ENCODE measurements at places on chromosomes 6 and 20.

- DNase-seq = no peak
Measured at GRCh38 chr20:64152906-64153305, 11.3 kb upstream of the MYT1 start.

GRCh38 chr6:64644024-64644423 lies 1008.4 kb downstream of the PHF3 start:
- DNase-seq = no peak

- no peak for DNase-seq
Measured at GRCh38 chr6:13635948-13636658, 21.0 kb downstream of the NOL7 start.

- DNase-seq = no peak
Measured at GRCh38 chr20:10635476-10636208, 38.2 kb downstream of the JAG1 start.

GRCh38 chr6:24537771-24538385 lies 43.1 kb downstream of the ALDH5A1 start:
- no peak for DNase-seq

DNA sequence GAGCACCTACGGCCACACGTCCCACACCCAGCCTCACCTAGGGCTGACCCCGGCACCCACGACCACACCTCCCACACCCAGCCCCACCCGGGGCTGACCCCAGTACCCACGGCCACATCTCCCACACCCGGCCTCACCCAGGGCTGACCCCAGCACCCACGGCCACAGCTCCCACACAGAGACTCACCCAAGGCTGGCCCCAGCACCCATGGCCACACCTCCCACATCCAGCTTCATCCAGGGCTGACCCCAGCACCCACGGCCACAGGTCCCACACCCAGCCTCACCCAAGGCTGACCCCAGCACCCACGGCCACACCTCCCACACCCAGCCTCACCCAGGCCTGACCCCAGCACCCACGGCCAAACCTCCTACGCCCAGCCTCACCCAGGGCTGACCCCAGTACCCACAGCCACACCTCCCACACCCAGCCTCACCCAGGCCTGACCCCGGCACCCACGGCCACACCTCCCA lies 36.7 kb downstream of the NINL start:
- no peak for DNase-seq

DNA sequence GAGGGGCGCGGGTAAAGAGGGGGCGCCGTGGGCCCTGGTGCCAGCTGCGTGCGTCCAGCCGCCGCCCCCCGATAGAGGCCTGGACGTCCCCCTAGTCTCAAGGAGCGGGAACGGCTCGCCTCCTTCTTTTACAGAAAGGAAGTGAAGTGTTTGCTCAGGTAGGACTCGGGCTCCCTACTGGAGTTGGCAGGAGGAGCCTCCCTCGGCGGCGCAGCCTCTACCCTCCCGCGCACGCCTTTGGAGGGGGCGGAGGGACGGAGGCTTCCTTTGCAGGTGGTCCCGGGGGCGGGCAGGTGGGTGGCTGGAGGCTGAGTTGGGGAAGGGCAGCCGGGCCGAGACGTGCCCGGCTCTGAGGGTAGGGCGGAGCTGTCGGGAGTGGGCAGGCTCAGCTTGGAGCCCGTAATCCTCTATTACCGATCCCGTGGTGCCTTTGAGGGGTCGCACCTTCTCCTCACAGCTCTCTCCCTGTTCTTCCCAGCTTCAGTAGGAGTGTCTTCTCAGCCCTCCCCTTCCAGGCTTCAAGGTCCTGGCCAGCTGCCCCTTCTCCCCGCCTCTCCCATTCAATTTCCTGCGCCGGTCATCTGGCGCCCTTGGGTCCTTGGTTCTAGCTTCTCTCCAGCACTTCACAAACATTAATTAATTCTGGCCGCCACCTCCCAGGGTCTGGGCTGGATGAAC lies 728 bp downstream of the ITPR3 start:
- peak; percentile 47 for DNase-seq

- DNase-seq = no peak
Measured at GRCh38 chr20:10963717-10964266, 290.0 kb upstream of the JAG1 start.

- DNase-seq = no peak
Measured at GRCh38 chr6:91860541-91861335, 1273.9 kb upstream of the MAP3K7 start.

DNA sequence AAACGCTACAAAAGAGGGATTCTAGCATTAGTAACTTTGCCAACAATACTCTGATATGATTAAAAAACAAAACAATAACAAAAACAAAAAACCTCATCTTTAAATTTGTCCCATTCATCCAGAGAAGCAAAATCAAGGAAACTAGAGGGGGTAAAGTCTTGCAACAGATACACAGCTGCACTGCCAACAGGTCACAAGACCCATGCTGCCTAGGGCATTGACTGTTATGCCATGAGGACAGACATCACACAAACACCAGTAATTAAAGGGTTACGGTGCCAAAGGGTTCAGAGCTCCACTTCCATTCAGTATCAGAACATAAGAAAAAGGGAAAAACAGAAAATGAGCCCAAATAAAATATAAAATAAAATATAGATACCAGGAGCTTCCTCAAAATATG lies 1.6 kb downstream of the TBC1D20 start:
- no peak for DNase-seq

- DNase-seq = no peak
Measured at GRCh38 chr6:92110403-92110802, 1309.0 kb downstream of the EPHA7 start.

DNA sequence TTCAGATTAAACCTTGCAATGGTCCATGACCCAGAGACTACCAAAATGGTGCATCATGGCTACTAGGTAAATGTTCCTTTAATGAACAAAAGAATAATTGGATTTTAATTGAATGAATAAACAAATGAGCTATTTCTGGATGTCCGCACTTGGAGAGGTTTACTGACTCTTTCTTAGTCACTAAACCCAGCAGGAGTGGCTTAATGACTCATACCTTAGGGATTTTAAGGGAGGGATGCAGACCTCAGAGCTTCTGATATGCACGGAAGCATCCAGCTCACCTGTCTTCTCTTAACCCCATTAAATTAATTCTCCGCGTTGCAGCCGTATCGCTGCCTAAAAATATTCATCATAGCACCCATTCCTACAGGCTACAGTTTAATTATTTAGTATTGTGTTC lies 970.0 kb upstream of the SLC35B3 start:
- DNase-seq = no peak

GRCh38 chr20:56430461-56430860 lies 18.4 kb downstream of the CASS4 start:
- peak; percentile 12 for DNase-seq

- no peak for DNase-seq
Measured at GRCh38 chr6:116157391-116157790, 31.5 kb upstream of the COL10A1 start.

- DNase-seq = no peak
Measured at GRCh38 chr20:62636446-62636845, 5.9 kb upstream of the SLCO4A1 start.

GRCh38 chr20:55615818-55616217 lies 389.5 kb downstream of the CBLN4 start:
- no peak for DNase-seq

GRCh38 chr6:25473447-25473846 lies 178.6 kb upstream of the SCGN start:
- DNase-seq = no peak

DNA sequence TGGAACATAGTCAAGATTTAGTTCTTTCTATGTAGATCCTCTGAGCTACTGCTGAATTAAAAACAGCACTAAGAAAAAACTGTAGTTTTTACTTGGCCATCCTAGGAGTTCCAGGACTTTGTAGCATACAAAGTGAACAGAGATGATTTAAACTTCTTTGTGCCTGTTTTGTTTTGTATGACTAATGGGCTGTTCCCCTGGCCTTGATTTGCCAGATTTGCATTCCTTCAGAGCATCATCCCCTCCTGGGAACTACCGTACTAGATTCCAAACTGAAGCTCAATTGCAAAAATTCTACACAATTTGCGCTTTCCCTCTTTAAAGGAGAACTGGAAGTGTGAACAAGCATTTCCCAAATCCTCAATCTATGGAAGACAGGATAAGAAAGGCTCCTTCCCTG lies 23.1 kb downstream of the ACOT13 start:
- no peak for DNase-seq

DNA sequence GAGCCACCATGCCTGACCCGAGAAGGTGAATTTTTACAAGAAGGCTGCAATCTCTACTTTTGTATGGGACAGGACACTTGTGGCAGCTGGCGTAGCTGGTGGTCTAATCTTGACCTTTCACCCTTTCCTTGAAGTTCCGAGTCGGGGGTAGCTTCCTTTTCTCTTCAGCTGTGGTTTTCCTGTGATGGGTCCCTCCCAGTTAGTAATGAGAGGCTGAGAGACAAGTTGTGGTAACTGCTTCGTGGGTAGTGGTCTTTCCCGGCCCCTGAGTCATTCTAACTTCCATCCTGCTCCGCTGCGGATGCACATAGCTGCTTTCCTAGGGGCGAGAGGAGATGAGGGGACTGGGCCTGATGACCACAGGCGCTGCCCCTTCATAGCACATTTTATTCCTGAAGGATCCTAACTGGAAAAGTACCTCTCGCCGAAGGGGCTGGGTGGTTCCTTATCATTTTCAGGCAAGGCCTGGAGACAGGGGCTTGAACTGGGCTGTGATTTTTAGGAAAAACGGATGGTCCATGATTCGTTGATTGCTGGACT lies 3.1 kb downstream of the SYNJ2 start:
- no peak for DNase-seq

DNA sequence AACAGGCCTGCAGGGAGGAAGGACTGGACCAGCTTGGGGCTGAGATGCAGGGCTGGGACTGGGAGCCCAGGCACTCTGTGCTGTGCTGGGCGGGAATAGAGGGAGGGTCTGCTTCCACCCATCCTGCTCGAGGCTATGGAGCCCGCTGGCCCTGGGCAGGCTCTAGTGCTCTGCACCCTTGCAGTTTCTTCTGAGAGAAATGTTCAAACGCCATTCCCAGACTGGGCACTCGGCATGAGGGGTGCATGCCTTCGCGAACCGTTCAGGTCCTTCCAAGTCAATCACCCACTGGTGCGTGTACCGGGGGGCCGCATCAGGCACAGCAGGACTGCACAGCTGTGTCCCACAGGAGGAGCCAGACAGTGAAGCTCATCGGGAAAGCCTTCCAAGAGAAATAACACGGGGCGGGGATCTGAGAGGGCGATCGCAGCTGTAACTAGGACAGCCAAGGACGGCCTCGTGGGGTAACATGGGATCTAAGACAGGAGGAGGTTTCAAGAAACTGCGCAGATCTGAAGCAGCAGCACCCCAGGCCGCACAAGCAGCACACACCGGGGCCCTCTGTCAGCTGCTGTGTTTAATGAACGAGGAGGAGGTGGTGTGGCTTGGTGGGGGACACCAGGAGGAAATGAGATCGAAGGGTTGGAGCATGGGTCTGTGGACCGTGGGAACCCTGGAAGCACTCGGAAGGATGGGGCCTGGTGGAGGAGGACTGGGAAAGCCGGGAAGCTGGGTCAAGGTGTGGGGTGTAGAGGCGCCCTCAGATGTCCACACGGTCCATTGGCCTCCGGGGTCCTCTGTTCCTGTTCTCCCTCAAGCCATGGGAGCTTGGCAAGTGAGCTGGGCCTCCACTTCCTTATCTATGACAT lies 26.1 kb upstream of the PYGB start:
- no peak for DNase-seq

- no peak for DNase-seq
Measured at GRCh38 chr6:72218125-72218524, 331.8 kb downstream of the RIMS1 start.

DNA sequence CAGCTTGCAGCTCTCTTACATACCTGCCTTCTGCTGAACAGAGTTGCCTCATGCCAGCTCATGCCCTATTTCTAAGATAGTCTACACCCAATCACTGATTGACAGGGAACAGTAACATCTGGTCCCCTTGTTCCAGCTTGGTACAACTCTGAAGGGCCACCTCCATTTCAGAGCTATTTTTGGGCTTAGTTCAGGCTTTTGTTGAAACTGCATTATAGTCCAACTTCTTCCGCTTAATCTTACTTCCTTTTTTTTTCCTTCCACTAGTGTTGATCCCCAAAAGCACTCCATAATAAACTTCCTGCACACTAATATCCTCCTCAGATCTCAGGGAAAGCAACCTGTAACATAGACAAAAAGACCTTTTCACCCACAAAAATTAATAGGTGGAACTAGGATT lies 65.7 kb upstream of the TNFRSF21 start:
- DNase-seq = no peak

DNA sequence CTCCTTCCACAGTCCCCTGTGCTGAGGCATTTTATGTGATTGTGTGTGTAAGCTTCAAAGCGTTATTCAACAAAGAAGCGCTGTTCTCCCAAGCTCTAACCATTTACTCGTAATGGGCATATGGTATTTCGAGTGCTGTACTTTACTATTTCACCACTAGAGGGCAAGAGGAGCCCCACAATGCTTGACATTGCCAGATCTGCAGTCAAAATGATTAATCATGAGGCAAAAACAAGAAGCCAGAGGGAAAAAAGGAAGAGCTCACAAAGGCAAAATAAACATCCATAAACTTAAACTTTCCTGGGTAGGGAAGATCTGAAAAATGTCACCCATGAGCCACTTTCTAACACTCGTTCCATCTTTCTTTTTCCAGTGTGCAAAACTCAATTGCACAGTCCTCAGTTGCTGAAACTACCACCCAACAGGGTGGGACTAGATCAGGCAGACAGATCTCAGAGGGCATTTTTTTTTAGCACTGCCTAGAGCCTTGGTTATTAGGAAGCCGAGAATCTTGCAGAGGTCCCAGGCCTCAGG lies 215.0 kb upstream of the PLCB4 start:
- no peak for DNase-seq

DNA sequence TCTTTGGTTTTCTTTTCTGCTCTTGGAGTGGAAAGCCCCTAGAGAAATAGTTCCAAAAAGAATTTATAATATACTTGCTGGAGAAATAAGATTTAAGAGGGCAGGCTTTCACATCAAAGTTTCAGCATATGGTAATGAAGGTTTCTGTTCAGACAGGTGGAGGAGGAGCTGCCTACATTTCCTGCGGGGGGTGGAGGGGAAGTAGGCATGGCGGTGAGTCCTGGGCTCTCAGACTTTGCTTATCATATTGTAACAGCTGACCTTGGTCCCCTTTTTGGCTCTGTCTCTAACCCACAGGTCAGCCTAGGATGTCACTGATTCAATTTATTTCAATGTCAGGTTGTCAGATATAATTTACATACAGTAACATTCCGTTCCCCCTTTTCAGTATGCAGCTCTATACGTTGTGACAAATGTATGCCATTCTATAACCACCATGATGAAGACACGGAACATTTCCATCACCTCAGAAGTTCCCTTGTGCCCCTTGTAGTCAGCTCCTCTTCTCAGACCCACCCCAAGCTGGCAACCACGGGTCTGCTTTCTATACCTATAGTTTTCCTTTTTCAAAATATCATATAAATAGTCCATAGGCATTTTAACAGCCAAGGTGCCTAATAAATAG lies 77.6 kb upstream of the GGTLC1 start:
- no peak for DNase-seq

- DNase-seq = peak; percentile 39
Measured at GRCh38 chr6:45423824-45424450, 46.2 kb upstream of the SUPT3H start.

DNA sequence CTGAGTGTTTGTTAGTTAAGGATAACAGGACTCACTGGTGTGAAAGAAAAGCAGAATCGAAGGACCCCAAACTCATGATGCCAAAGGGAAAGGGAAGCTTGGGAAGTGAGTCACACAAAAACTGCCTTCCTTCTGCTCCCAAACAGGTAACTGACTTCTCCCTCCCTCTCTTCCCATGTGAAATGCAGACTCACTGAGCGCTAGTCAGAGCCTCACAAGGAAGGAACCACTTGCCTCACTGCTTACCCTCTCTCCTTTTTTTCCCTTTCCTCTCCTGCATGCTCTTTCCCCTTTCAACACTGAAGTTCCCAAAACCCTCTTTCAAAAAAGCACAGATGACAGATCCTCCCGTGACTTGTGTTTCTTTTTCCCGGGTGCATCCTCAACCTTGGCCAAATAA lies 56.4 kb downstream of the LYRM4 start:
- DNase-seq = no peak

- no peak for DNase-seq
Measured at GRCh38 chr6:7153789-7154188, 46.0 kb downstream of the RREB1 start.

Data from activated CD4-positive, CD25-positive, alpha-beta regulatory T cell treated with anti-CD3 and anti-CD28 coated beads, Interleukin-2, amount 50 U/mL, for 72 hours (primary cell).